ENCODE measurements at places on chromosomes 7 and 10.

GRCh38 chr10:124117833-124118232 is 24.4 kb upstream of the CHST15 start:
- ATAC-seq = no peak

DNA sequence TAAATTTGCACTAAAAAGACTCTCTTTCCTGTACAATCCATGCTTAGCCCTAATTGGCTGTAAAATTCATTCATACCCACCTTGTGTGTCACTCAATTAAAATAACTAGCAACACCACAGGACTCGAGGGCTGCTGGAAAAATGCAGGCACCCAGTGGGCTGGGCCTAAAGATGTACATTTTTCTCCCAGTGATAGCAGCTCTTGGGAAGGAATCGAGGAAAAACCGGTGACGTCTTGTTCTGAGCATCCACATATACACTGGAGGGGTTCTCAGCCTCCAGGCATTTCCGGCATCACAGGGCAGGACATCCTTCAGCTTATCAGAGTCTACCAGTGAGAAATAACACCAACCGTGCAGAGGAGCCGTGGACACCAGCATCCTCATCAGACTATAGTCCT is 85.8 kb upstream of the PITRM1 start:
- no peak for ATAC-seq

DNA sequence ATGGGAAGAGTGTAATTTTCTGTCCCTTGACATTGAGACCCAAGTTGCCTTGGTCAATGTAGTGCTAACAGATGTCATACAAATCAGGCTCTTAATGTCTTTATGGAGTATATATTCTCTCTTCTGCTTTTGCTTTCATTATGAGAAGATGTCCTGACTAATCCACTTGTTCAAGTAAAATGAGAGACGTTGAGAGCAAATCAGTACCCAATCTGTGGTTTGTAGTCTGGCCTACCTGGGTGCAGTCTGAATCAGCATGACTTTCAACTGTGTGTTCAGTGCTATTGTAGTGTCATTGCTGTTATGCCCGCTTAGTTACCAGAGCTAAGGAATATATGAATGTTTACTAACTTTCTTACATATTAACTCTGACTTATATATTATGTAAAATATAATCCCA is 612.4 kb downstream of the ANKRD7 start:
- ATAC-seq = no peak

DNA sequence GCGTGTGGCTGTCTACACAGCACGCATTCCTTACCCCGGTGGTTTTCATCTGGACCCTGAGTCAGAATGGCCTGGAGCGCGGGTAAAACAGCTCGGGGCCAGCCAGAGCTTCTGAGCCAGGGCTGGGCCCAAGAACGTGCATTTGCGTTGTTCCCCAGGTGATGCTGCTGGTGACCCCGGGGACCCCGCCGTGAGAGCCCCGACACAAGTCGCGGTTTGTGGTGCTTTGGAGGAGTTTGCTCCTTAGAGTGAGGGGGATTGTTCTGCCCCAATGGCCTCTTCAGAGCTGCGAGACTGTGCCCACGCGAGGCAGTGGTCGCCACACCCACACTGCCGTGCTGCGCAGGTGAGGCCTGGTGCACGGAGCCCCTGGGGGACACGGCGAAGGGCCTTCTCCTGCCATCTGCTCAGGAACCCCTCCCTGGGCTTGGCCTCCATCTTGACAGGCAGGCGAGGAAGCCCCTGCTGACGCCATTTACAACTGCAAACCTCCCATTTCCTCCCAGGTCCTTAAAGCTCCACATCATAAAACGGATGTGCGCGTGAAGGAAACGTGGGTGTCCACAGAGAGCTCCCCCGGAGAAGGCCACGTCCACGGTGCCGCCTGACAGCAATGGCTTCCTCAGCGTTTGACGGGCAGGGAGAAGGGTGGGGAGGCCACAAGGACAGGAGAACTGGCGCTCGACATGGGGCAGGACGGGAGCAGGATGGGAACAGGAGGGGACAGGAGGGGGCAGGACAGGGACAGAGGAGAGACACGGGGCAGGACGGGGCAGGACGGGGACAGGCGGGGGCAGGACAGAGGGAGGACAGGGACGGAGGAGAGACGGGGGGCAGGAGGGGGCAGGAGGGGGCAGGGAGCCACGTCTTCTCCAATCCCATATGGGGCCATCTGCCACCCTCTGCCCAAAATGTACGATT is 477.2 kb downstream of the DNAJB6 start:
- no peak for ATAC-seq

DNA sequence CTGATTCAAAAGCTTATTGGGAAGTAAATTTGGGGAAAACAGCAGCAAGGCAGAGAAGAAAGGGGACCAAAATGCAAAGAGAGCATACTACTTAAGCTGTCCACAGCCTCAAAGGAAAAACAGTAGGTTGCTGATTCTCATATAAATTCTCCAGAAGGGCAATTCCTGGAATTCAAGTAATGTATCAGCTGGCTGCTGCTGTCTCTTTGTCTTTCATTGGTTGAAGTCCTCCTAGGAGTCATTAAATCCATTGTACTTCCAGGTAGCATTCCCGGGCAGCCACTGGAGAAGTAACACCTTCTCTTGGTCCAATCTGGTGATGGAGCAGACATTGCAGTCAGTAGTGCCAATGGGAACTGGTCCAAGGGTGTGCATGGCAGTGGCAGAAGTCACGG is 22.7 kb downstream of the BET1 start:
- no peak for ATAC-seq

Measured in SK-N-SH treated with all-trans-retinoic acid at 6 μM for 48 hours (cell line).